ENCODE measurements at places on chromosomes 2 and 18. TPM values are rescaled to one million over a fixed set of nuclear protein-coding genes. Genes with fewer than 3 reads are reported as not detected.

The CPLX4 gene
- under 0.01 TPM for total RNA-seq

The PSMD14 gene
- total RNA-seq, result 97.3 TPM

The EFEMP1 gene
- 65.1 TPM for total RNA-seq

The COPS8 gene
- total RNA-seq, result 98.0 TPM

The ACADL gene
- not detected for total RNA-seq

The NRP2 gene
- total RNA-seq, result 117 TPM
